ENCODE measurements at places on chromosomes 3 and 15.
A peak's percentile ranks its signal among the peaks of the same experiment; 100 is the strongest.

DNA sequence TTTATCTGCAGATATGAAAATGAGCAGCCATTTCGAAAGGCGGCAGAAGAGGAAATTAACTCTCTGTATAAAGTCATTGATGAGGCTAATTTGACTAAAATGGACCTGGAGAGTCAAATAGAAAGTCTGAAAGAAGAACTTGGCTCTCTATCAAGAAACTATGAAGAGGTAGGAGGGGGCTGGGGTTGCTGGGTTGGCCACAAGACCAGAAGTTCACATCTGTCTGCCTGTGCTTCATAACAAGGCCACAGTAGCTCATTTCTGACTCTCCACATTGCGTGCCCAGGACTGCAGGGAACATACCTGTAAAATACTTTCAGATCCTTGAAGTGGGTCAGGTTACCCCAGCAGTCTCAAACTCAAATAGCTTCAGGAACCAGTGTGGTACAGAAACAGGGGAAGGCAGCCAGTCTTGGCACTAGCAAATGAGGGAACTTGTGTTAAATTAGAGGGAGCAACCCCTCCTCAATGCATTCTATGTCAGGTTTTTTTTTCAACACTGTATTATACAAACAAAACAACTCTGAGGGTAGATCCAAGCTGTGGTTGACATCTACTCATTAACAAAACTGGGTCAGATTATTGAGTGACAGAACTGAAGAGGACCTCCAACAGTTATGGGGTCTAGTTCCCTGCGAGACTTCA is 48.7 kb downstream of the BFSP2 start:
- peak; percentile 39 for DNase-seq

DNA sequence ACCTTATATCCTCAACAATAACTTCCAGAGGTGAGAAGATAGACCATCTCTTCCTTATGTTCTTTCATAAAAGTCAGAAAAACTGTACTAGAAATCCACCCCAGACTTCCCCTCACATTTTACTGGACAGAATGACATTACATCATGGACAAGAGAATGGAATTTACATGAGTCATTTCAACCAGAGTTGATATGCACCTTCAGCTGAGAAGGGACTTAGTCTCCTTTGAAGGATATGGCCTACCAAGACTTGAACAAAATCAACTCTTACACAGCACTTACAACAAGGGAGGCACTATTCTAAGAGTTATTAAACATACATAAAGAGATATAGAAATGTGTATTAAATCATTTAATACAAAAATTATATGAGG is 380.0 kb upstream of the DPH6 start:
- no peak for DNase-seq

GRCh38 chr15:83053151-83053550 is 13.9 kb downstream of the BTBD1 start:
- DNase-seq = no peak

DNA sequence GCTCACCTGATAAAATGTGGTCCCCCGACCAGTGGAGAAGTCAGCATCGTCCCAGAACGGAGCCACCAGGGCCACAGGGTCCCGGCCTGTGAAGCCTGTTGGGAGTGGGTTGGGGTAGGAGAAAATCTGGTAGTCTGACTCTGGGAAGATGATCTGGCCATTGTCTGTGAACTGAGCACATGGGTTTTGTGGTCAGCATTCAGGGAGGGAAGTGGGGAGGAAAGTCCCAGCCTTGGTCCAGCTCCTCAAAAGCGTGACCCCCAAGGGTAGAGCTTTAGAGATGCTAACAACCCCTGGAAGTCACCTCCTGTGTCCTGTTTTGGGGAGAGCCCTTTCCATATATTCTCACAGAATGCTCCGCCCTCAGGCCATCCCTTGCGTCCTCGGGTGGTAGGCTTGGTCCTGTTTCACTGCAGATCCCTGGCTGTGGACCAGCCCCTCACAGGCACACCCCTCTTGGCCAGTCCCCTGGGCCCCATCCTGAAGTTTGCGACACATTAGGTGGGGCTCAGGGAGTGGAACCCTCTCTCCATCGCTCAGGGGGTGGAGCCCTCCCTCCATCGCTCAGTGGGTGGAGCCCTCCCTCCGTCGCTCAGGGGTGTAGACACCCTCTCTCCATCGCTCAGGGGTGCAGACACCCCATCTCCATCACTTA is 40.0 kb downstream of the MUC4 start:
- DNase-seq = no peak

DNA sequence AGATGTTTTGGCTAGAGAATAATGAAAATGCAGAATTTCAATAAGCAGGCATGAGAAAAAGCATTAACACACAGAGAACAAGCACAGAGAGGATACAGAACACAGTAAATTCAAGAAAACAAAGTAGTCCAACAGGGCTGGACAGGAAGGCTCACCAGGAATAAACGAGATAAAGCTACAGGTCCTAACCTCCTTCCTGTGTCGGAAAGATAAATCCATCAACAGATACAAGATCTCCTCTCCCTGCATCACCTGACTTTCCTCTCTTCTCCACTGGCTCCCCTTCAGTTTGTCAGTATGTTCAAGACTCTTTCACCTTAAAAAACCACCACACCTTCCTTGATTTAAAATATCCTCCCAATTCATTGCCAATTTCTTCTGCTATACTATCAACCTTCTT is 11.4 kb downstream of the CPEB1 start:
- DNase-seq = no peak

- no peak for DNase-seq
Measured at GRCh38 chr3:78666470-78666800, 1101.4 kb downstream of the ROBO1 start.

GRCh38 chr3:17949101-17949500 is 206.7 kb upstream of the TBC1D5 start:
- no peak for DNase-seq

- no peak for DNase-seq
Measured at GRCh38 chr3:52403955-52404354, 40.9 kb downstream of the SEMA3G start.

GRCh38 chr3:133661454-133662277 is at the start of gene TOPBP1:
Gene TOPBP1 (minus strand): TSS chr3:133661941. CDS start chr3:133661127, 814 bp downstream.
- peak; percentile 86 for DNase-seq

DNA sequence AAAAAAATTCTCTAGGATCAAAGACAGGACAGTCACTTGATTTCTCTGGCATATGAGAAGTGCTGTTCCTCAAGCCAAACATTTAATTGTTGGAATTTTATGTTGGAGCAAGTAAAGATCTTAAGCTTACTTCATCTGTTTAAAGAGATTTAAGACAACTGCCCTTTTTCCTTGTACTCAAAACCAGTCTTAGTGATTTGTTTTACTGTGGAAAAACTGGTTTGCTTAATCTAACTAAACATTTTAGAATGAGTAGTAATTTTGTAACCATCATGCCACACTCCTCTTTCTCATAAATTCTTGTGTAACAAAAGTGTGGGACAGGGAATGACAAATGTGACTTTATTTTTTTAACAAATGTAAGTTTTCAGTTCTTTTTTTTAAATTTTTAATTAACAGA is 18.4 kb downstream of the PRKCI start:
- no peak for DNase-seq

GRCh38 chr3:124784686-124785382 is 54.6 kb downstream of the UMPS start:
- no peak for DNase-seq

DNA sequence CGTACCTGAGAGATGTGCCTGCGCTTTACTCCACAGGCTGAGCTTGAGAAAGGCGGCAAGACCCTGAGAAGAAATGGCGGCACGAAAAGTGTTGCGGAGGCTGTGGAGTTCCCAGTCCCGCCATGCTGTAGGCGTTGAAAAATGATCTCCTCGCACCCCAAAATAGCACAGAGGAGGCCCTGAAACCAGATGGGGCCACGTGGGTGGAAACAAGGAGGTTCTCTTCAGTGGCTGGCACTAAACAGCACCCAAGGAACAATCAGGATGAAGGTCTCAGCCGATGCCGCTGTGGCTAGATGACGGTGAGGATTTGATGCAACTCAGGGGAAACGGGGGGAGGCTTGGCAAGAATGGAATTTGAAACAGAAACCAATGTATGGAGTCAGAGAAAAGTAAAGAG is 57.3 kb downstream of the TMEM212 start:
- DNase-seq = no peak

- no peak for DNase-seq
Measured at GRCh38 chr15:97140216-97140615, 809.7 kb downstream of the NR2F2 start.

DNA sequence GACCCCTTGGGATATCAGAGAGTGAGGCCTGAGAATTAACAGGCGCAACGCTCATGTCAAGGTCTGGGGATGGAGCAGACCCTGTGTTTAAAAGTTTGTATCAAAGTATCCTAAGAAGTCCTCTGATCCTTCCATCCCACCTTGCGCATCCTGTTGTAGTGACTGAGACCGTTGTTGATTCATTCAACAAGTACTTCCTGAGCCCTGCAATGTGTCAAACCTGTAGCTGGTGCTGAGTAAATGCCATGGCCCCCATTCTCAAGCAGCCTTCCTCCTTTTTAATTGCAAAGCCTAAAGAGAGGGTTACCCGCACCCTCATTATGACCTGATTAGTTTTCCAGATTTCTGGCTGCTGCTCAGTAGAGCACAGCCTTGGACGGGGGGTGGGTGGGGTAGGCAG is 46.4 kb downstream of the RPLP1 start:
- no peak for DNase-seq

DNA sequence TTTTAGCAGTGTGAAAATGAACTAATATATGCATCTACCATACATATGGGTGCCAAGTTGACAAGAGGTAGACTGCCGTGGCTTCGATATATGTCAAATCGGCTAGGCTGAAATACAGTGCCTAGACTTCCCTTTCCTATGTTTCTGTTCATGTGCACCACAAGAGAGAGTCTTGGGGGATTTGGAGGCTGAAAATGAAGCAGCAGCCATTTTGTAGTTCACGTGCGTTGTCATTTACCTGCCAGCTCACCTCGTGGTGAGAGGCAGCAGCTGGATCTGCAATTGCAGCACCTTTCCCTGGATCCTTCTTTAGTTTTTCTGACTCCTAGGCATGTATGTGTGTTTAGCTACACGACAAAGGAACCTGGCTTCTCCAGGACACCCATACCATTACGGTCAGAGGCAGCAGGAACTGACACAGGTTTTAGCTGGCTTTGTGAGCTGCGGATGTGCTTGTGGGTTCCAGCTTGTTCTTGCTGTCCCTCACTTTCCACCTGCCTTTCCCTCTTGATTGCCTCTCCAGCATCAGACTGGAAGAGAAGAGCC is 40.5 kb upstream of the SIAH2 start:
- no peak for DNase-seq

- DNase-seq = peak; percentile 57
Measured at GRCh38 chr3:30042274-30042859, 564.0 kb upstream of the TGFBR2 start.

DNA sequence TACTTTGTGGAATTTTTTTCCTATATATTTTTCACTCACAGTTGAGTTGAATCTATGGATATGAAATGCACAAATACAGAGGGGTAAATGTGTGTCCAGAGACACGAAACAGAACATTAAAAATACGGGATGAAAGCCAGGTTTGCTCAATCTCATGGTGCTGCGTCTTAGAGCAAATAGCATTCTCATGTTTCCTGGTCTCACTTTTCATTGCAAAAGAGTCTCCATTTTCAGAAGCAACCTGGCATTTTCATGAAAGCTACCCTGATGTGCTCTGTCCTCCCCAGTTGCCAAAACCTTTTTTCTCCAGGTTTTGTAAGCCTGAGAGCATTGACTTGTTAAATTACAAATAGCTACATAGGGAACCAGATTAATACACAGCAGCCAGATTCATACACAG is 49.5 kb upstream of the MBNL1 start:
- DNase-seq = no peak

- DNase-seq = no peak
Measured at GRCh38 chr15:81263477-81263876, 60.5 kb downstream of the STARD5 start.

DNA sequence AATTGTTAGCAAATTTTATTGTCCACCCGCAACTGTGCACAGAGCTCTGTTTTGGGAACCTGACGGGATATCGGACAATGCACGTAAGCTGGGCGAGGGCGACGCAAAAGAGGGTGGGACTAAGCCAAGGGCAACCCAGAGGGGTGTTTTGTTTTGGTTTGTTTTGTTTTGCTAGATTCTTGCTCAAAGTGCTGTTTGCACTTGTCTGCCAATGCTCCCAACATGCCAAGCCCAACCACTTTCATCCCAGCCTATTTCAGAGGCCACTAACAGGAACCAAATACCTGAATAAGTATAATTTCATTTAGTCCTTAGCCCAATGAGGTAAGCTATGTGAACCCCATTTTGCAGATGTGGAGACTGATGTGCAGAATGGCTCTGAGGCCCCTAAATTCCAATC is 9.7 kb upstream of the CMTM7 start:
- no peak for DNase-seq

DNA sequence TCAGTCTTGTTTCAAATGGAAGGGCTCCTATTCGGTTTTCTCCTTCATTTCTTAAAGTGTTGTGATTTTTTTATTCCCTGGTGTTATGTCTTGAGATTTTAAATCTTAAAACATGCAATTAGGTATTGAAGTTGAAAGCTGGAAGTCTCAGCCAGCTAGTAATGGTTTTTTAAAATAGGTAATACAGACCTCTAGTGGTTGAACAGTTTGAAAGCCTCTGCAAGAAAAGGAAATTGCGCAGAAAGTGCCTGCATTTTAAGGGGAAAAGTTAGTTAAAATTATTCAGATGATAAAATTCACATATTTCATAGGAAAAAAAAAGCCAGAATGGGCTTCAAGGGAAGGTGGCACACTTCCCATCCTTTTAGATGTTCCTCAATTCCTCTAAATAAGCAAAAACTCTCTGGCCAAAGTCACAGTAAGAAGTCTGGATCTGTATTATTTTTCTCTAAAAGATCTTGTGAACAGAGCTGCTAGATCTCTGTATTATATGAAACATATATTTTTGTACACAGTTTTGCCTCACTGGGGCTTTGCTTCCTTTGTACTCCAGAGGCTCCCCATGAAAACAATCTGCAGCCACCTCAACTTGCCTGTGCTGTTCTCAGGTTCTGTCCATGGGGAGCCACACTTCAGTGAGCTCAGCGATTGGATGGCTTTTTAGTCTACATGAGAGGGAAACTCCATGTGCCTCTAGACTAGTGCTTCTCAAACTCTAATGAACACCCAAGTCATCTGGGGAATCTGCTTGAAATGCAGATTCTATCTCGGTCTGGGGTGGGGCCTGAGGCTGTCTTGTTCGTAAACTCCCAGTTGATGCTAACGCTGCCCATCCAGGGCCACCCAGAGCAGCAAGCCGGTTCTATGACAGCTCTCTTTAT is 21.5 kb downstream of the AGTR1 start:
- DNase-seq = no peak

GRCh38 chr3:165892565-165892964 is 55.3 kb upstream of the BCHE start:
- no peak for DNase-seq

- DNase-seq = no peak
Measured at GRCh38 chr3:65992106-65992505, 46.6 kb downstream of the MAGI1 start.

GRCh38 chr3:51371943-51372557 is 13.0 kb upstream of the MANF start:
- peak; percentile 76 for DNase-seq

DNA sequence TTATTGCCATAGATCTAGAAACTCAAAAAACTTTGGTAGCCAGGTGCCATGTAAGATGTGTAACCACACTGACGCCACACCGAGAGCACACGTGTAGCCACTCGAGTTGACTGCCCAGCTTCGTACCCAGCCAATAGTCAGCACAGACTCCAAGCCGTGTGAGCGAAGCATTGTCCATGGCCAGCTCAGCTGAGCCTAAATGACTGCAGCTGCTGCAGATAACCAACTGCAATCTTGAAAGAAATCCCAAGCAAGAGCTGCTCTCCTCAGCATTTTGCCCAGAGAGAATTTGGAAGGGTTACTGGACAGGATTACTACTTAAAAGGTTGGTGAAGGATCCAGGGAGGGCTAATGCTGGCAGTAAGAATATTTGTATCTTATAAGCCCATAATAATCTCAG is 193.0 kb upstream of the THRB start:
- no peak for DNase-seq

- DNase-seq = no peak
Measured at GRCh38 chr3:45937206-45938042, 5.8 kb upstream of the CXCR6 start.

All from CD4-positive, alpha-beta T cell treated with Interleukin-10 for 1 hour (primary cell).